ENCODE measurements at places on chromosomes 1 and 21.
A peak's percentile ranks its signal among the peaks of the same experiment; 100 is the strongest.

DNA sequence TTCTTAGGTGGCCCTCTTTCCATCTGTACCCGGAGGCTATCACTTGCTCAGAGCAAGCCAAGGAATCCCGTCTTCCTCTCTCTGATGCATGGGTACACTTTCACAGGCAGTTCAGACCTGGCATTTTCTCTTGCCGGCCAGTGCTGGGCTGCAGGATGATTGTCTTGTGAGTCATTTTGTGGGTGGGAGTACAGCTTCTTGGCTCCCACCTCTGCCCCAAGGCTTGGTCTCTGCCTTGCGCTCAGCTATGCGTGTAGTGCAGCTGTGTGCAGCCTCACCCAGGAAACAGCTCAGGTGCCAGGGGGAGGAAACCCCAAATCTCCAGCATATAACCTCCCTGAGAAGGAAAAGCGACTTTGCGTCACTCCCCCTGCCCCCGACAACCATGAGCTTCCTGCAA, 3.9 kb upstream of the AJAP1 start:
- no peak for DNase-seq

GRCh38 chr1:153771841-153772593, 3.2 kb upstream of the SLC27A3 start:
- no peak for DNase-seq

DNA sequence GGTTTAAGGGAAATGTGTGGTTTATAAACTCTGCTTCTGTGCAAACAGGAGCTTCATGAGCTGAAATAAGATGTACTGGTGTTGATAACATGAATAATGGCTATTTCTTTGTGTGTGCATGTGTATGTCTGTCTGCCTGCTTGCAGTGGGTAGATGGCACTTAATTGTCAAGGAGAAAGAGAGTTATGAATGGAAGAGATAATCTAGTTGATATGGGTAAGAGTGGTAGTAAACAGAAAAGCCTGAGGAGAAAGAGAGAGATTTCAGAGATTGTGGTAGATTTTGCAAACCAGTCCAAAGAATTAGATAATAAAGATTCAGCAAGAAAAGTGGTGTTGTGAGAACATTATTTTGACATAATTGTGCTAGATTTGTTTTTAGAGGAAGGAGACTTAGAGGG, 7.7 kb downstream of the SUCO start:
- DNase-seq, result no peak

- no peak for DNase-seq
Observed at GRCh38 chr1:3313576-3313950, 140.9 kb upstream of the ARHGEF16 start.

DNA sequence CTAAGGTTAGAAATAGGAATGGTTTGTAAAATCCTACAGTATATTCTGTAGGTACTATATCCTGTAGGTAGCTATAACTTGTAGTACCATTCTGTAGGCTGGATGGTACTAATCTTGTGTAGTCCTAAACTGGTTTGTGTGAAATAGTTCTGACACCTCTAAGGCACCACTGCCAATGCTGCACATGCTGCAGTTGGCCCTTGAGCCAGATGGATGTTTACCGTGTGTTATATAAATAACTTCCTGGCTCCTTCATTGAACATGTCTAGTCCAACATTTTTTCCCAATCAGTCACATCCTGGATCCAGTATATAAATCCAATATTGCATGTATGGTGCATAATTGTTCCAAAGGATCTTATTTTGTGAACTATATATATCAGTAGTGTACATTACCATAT, 89.5 kb upstream of the GNG4 start:
- peak; percentile 33 for DNase-seq

- DNase-seq, result no peak
Observed at GRCh38 chr1:79614762-79615161, 608.2 kb upstream of the ADGRL4 start.

DNA sequence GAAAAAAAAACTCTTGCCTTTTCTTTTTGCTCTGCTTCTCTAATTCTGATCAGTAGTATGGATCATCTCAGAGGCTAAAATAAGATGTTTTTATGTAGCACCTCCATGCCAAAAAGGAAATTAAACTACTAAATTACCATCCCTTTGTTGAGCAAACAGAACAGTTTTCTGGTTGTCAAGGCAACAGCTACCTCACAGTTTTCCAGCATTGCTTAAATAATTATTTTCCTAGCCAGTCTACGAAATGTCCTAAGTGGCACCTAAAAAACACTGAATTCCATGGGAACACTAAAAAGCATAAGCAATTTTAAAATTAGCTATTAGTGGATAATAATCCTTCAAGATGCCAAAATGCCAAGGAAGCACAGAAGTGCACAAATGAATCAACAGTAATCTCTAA, 61.7 kb downstream of the ARID4B start:
- no peak for DNase-seq

- DNase-seq, result no peak
Observed at GRCh38 chr1:91226741-91227140, 177.9 kb downstream of the HFM1 start.

DNA sequence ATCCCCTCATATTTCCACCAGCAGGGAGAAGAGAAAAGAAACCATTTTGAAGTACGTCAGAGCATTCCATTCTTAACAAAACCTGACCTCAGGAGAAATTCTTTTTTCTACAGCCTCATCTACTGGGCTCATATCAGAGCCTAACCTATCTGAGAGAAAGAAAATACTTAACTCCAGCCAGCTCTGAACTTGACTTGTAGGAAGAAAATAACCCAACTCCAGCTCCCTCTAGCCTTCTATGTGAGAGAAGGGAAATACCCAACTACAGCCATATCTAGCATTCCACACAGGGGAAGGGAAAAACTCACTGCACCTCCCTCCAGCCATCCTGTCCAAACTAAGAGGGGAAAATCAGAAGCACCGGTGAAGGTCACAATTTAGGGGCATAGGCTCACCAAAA, 57.7 kb downstream of the SPATA6 start:
- no peak for DNase-seq

DNA sequence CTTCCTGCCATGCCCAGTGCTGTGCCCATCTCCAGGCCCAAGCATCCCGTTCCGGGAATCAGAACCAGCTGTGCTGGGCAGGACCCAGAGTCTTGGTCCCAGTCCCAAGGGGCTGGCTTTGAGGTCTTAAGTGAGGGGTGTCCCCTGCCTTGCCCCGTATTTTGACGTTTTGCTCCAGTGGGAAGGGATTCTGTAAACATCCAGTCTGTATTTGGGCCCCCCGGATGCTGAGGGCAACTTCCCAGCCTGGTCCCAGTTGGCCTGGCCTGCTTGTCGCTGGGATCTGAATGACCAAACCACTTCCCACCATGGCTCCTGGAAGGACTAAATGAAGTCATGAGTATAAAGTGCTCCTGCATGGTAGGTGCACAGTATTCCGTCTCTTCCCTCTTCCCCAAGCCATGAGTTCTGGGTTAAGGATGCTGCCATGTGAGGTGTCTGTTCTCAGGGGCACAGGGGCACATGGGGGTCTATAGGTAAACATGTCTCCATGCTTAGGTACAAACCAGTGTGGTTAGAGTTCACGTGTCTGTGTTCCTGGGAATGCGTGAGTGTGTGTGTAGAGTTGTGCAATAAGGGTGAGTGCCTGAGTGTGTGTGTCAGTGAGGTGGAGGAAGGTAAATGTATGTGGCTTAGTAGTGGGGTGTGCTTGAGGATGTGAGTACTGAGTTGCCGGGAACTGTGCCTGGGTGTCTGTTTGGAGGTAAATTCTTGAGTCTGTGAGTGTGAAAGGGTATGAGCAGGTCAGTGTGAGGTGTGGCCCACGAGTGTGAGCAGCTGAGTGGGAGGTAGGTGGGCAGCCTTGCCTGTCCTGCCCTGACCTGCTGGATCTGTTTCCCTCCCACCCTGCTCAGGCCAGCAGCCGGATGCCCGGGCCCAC, 1.5 kb downstream of the B4GALT2 start:
- DNase-seq, result no peak

DNA sequence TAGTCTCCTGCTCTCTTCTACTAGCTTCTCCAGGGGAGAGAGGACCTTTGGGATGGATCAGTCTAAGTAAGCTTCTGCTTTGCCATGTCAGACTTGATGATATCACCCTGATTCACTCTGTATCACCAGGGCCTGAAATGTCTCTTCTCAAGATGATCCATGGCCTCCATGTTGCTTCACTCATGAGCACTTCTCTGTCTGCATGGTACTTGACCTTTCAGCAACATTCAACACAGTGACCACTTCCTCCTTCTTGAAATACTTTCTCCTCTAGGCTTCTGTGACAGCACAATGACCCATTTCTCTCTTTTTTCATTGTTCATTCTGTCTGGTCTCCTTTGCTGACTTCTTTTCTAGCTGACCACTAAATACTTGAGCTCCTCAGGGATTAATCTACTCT, 35.3 kb upstream of the NGF start:
- no peak for DNase-seq

DNA sequence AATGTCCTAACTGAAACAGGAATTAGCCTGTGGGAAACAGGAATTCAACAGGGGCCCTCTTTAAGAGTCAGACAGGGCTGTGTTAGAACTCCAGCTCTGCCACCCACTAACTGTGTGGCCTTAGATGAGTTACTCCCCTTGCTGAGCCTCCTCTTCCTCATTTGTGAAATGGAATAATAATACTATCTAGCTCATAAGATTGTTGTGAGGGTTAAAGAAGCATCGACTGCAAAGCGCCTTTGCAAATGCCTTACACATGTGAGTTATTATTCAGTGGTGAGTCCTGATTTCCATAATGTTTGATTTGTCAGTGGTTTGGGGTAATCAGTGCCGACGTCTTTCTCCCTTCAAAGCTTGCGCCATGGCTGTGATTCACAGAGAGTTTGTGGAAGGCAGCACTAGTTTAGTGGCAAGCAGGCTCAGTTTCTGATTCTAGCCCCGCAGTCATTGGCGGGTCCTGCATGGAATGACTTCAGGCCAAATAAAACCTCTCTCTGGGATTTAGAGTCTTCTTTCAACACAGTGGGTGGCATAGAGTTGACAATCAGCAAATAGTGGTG, 388.5 kb downstream of the PLPP3 start:
- no peak for DNase-seq

DNA sequence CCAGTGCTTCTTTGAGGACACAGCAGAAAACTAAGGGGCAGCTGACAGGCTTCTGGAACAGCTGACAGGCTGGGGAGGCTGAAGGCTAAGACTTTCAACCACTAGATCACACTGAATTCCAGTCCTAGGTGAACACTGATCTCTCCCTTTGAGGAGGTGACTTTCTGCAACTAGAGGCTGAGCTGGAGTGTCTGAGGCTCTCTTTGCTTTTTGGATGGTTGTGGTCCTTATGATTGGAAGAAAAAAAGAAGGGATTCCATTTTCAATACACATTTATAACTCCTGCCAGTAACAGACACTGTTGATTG, 1.4 kb downstream of the IL6R start:
- no peak for DNase-seq

DNA sequence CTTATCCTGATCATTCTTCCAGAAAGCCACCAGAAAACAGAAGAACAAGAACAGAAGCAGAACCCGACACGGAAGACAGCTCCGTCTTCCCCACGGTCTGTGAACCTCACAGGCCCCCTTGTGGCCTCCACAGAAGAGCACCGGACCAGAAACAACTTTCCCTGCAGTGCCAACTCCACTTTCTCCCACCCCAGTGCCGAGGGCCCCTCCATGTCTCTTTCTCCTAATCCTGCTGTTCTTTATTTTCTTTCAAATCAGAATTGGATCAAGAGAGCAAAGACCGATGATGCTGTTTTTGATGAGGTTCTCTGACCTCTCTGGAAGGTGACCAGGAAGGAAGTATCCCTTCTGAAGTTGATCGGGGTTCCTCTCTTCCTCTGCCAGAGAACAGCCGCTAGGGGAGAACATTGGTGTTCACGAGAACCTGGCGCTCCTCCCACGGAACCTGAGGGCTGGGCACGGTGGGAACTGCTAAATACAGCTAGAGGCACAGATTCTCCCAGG, 58.9 kb upstream of the CTTNBP2NL start:
- peak; percentile 12 for DNase-seq

GRCh38 chr1:71307451-71307850, 226.6 kb upstream of the ZRANB2 start:
- DNase-seq, result no peak

DNA sequence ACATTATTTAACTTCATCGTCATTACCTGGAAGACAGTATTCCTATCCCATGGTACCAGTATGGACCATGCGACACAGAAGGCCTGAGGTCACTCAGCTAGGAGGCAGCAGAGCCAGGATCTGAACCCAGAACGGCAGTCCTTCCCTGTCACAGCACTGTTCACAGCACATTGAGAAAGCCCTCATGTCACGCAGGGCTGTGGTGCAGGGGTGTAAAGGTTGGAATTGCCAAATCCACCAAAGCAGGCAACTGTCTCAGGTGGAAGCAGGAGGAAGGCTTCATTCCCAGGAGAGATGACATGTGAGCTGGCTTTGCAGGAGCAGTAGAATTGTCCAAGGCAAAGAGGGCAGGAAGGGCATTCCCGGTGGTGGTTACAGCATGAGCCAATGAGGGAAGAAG, 9.9 kb upstream of the TTC22 start:
- DNase-seq, result no peak

DNA sequence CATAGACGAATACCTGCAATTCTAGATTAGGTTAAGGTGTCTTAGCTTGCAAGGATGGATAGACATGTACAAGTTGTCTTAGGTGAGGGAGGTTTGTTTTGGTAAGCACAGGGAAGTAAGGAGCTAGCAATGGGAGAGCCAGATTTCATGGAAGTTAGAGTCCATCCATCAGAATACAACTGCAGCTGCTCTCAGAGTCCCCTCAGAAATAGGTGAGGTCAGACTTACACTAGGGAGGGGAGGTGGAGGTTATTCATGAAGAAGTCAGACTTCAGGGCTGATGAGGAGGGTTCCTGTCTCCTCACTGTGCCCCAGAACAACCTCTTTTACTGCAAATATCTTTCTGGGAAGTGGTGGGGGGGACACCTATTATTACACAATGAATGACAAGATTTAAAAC, 85.3 kb downstream of the KCTD3 start:
- DNase-seq, result no peak

Measured in Panc1 (cell line).